Mucosa of descending colon (tissue), 3 donors: ENCODE measurements at places on chromosomes 16 and 17.

GRCh38 chr16:8053437-8053836 is 536.9 kb downstream of the TMEM114 start:
- DNase-seq, result no peak

DNA sequence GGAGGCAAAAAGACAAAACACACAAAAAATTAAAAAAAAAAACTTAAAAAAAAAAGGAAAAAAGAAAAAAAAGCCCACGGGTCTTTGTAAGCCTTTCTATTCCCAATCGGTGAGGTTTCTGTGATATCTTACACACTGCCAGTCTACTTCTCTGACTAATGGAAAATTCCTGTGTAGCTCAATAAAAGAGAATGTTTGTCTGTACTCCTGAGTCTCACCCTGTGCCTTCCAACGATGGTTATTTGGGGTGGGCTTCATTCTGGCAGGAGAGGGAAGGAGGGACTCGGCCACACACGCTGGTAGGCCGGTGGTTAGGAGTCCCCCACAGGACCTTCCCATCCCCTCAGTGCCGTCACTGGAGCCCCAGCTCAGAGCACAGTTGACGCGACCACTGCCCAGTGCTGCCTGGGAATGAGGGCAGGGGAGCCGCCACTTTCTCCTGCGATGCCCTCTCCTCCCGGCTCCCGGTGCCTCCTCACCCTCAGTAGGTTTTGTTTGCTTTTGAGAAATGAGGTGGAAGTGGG is 68.0 kb downstream of the AMFR start:
- peak; percentile 19 for DNase-seq

DNA sequence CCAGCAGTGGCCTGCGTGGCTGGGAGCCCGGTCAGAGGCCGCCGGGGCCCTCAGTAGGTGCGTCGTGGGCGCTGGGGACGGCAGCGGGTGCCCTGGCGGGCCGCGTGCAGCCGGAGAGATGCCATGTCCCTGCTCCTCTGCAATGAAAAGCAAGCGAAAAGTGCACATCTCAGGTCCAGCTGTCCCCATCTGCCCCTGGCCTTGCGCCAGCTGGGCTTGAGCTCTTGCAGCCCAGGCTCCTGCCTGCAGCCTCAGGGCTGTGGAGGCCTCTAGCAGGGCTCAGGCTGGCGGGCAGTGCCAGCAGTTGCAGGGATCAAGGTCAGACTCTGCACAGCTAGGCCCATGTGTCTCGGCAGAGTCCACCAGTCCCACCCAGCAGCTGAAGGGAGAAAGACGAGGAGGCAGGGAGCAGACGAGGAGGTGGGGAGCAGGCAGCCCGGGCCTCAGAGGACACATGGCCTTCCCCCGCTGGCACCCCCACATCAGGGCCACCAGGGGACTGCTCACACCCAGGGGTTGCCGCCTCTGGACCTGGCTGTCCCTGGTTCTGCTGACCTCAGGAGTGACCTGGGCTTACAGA is 11.2 kb downstream of the SLC16A3 start:
- DNase-seq, result peak; percentile 57

DNA sequence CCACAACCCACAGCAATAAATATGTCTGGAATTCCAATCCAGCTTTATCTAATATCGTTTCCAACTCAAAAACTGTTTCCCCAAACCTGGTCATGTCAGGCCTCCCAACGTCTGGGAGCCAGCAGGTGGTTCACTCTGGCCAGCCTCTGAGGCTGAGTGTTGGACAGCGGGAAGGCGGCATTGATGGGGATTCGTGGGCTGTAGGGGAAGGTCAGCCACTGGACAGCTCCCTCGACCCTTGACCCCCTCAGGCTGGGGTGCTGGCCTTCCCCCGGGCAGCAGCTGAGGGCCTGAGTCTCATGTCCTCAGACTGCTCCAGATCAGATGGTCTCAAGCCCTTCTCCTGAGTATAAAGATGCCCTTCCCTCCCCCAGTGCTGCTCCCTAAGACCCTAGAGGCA is 50.2 kb downstream of the SDK2 start:
- no peak for DNase-seq

DNA sequence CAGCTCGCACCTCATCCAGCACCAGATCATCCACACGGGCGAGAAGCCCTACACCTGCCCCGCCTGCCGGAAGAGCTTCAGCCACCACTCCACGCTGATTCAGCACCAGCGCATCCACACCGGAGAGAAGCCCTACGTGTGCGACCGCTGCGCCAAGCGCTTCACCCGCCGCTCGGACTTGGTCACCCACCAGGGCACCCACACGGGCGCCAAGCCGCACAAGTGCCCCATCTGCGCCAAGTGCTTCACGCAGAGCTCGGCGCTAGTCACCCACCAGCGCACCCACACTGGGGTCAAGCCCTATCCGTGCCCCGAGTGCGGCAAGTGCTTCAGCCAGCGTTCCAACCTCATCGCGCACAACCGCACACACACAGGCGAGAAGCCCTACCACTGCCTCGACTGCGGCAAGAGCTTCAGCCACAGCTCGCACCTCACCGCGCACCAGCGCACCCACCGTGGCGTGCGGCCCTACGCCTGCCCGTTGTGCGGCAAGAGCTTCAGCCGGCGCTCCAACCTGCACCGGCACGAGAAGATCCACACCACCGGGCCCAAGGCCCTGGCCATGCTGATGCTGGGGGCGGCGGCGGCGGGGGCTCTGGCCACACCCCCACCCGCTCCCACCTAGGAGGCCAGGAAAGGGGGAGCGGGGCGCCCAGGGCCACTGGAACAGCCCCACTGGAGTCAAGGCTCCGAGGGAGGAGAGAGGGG is 7.5 kb downstream of the ZNF205 start:
- DNase-seq, result no peak

DNA sequence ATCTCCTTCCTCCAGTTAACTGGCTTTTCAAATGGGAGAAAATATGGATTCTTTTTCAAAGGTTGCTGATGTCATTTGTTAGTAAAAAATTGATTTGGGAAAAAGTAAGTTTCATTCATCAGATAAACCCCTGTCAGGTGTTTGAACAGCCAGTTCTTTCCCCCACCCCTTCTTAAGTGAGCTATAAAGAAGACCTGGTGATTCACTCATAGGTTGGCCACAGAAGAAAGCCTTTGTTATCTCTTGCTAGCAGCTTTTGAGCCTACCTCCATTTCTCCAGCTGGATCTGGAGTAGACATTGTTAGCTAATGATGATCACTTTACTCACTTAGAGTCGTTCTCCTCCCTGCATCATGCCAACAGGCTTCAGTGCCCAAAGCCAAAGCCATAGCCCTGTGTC is 63.0 kb downstream of the NLK start:
- no peak for DNase-seq
